ENCODE measurements at places on chromosomes 12 and 14.

DNA sequence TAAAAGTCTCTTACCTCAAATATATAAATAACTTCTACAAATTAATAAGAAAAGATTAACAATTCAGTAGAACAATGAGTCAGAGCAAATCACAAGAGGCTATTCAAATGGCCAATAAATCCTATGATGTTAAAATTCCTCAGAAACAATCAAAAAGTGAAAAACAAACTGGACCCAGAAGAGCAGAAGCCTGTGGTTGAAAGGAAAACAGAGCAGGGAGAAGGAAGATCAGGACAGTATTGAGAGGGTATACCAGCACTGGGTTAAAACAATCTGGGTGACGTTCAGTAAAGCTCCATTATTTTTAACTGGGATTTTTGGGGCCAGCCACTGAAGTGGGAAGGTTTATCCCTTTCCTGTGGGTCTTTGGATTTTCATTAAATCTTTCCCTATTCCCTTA, 39.7 kb upstream of the PCED1B start:
- no peak for DNase-seq

- DNase-seq, result no peak
These were observed 58.8 kb downstream of the TTC7B start for GRCh38 chr14:90757452-90757851.

- DNase-seq, result no peak
These were observed 254.8 kb downstream of the CACNA1C start for GRCh38 chr12:2307550-2307949.

DNA sequence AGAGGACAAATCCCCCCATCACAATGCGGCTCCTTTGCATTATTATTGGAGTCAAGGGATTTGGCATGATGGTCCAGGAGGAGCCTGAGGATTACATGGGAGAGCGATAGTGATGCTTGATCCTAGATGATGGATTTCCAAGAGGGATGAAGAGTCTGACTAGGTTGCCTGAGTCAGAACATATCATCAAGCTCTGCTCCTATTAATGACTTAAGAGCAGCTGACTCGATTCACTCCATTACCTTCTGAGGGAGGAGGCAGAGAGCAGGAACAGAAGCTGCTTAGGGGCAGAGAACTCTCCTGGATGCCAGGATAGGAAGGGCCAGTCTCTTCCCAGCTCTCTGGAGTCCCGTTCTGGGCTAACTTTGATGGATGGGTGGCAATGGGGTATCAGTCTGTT, 54.0 kb upstream of the CISTR start:
- DNase-seq, result peak; percentile 62

DNA sequence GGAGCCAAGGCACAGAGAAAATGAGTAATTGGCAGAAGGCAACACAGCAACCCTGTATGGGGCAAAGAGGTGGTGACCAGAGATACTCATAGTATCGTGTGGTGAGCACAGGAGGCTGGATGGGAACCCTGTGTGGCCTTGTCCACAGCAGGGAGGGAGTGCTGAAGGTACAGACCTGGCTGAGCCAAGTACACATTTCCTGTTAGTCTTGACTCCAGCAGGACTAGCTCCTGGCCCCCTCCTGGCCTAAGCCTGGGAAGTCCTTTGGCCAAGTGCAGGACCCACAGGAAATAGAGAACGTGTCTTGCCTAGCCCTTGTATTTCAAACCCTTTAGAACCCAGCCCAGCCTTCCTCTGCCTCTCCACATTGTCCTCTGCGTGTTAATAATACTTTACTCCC, 289.8 kb upstream of the PWP1 start:
- no peak for DNase-seq

GRCh38 chr12:89163918-89164317, 188.4 kb downstream of the DUSP6 start:
- no peak for DNase-seq

DNA sequence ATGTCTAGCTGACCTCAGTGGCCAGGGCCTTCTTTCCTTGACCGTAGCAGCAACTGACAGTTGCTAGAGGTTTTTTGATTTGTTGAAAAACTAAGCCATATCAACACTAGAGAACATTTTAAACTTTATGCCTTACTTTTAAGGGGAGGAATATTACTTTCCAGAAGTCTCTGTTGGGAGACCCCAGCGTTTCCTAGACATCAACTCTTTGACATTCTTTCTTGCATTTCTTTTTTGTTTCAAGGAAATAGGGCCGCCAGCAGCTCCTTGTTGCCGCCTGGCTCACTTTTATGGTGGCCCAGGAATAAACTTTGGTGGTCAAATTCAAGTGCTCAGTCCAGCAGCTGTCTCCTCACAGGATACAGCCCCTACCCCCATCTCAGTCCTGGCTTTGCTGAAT, 2.5 kb upstream of the HOXC11 start:
- DNase-seq, result no peak

- DNase-seq, result peak; percentile 35
These were observed 307.7 kb downstream of the CCDC91 start for GRCh38 chr12:28497889-28498411.

- DNase-seq, result no peak
These were observed 5.6 kb downstream of the SH2B3 start for GRCh38 chr12:111411185-111411764.

DNA sequence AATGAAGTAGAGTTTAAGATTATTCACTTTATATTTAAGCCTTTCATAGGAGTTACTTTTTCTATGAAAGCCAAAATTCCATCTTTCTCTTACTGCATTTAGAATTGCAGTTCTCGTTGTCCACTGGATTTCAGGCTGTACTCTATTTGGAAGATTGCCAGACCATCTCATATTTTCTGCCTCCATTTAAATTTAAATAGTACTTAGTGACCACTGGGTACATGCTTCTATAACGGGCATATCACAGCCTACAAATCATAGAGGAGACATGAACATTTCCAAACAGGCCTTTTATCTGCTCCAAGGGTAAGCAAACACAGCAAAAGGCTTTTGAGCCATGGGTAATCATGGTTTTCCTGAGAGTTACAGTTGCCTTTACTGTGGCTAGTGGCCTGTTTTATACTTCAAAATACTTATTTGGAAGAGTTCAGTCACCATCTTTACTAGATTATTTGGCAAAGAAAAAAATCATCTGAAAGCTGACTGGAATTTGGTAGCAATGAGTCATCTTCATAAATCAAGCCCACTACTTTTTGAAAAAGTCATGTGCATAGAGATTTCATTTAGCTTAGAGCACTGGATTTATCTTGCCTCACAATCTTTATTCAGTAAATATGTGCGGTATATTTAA, 15.7 kb downstream of the ANO6 start:
- peak; percentile 89 for DNase-seq

GRCh38 chr14:101705733-101706508, 55.6 kb upstream of the PPP2R5C start:
- no peak for DNase-seq

- peak; percentile 74 for DNase-seq
These were observed 19.4 kb downstream of the GPR132 start for GRCh38 chr14:105045710-105046326.

Data from fibroblast of mammary gland (primary cell).